ENCODE measurements at places on chromosomes 1 and 21.
A peak's percentile ranks its signal among the peaks of the same experiment; 100 is the strongest.

GRCh38 chr1:71693581-71693980, 588.8 kb downstream of the NEGR1 start:
- DNase-seq: no peak

- no peak for DNase-seq
Observed at GRCh38 chr1:101037316-101037715, 11.7 kb upstream of the DPH5 start.

GRCh38 chr1:37238364-37239224, 204.3 kb upstream of the GRIK3 start:
- no peak for DNase-seq

GRCh38 chr1:69638673-69639072, 71.0 kb downstream of the LRRC7 start:
- DNase-seq: no peak

DNA sequence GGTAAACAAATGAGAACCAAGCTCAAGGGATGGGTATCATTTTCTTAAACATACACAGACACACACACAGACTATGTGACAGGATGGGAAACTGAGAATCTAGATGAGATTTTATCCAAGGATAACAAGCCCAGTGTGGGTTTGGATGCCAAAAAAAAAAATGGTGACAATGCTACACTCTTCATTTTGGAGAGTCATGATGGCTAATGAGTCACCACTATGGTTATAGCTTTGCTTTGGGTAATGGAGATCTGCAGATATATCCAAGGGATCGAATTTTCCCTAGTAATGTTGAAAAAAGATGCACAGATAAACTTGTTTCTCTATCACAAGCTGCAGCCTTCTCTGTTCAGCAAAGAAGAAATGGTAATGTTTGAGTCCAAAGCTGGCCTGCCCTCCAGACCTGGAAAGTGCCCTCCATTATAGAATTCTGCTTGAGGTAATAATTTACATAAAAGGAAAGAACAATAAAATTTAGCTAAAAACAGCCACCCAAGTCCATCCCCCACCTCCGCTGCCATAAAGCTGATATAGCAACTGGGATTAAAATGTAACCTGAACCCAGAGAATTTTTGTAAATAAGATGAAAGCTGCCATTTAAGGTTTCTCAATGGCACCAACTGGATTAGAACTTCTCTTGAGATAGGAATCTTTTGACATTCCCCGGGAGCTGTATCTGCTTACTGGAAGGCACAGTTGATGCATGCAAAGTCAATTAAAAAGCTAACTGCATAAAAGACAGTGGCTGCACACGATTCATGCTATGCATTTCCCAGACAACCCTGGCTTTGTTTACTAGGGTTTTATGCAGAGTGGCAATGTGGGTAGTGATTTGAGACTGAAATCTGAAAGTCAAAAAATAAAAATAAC, 395.2 kb upstream of the LYPLAL1 start:
- DNase-seq: no peak

DNA sequence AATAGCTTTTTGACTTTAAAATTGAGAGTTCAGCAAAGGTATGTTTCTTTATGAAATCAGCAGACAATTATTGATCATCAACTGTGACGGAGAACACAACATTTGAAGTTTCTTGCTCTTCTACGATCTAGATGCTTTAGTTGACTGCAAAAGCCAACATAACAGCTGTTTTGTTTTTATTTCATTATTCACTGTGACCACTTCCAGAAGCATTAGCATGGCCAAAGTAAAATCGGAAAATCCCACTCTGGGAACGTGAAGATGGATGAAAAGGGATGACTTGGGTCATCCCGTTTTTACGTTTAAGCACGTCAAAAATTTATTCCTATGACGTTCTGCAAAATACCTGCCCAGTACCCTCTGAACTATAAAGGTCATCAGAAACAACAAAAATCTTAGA, 833.0 kb upstream of the ADAMTS5 start:
- DNase-seq: no peak

DNA sequence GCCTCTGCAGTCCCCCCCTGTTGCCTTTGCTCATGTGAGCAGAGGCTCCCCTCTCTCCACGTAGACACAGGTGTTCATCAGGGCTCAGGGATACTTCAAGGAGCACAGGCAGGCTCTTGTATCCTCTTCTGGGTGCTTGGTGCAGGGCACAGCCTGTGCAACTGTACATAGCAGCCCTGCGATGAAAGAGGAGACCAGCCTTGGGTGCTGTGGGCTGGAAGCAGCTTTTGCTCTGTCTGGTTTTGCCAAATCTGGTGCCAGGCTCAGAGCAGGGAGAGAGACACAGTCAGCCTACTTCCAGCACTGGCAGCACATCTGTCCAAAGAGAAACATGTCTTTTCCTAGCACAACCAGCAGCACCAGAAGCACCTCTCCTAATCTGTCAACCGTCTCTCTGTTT, 132.1 kb downstream of the ETS2 start:
- no peak for DNase-seq

GRCh38 chr1:196955926-196956325, 12.4 kb downstream of the CFHR2 start:
- DNase-seq: no peak

- no peak for DNase-seq
Observed at GRCh38 chr1:169259816-169260215, 107.8 kb downstream of the NME7 start.

DNA sequence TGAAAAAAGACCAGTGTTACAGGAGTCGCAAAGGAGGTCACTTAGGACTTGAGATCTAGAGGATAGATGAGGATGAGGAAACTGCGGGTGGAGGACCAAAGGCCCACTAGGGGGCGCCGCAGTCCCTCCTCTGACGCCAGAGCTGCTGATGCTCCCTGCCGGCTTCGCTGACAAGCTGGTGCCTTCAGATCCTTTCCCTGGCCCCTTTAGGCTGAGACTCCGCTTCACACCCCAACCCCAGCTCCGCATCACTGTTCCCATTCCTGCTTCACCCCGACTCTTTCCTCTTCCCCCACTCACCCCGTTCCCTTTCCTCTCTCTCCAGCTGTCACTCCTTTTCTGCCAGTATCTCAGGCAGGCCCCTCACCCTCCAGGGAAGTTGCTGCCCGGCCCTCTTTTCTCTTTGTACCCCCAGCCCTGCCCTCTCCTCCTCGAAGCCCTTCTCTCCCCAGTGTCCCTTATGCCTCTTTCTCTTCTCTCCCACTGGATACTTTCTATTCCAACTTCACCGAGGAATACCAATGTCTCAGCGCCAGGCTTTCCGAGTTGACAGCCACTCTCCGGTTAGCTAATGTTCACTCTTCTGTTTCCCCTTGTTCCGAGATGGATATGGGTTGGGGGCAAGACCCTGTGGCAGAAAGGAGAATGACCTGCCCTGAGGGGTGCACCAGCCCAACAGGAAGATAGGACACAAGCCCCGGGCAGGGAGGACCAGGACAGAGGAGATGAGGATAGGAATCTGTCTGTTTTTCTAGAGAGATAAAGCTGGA, 4.5 kb downstream of the KCNJ9 start:
- DNase-seq: peak; percentile 94

GRCh38 chr21:42509244-42509643, 4.4 kb upstream of the SLC37A1 start:
- no peak for DNase-seq

DNA sequence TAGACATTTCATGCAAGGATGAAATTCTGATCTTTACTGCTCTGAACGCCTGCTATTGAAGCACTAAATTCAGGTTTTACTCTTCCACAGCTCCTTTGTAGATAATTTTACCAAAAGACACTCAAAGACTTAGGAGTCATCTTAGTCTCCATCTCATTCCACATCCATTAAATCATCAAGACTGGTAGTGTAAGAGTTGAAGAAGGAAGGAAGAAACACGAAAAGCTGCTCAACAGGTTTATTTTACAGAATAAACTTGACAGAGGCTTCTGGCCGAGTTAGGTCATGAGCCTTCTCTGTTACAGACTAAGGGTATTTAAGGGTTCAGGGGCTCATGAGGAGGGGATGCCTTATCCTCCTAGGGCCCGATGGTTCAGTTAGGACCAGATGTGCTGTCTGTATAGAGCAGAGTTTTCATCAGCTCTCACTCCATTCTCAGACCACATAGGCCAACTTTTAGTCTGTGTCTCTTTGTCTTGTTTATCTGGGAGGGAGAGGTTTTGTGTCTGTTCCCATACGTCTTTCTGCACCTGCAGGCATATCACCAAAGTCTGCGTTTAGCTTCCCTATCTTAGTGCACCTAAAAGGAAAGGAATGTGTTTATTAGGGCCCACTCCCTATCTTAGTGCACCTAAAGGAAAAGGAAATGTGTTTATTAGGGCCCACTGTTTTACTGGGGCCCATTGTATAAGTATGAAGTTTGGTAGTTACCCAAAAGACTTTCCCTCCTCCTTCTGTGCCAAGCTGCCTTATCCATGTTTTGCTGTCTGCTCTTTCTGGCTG, 57.4 kb upstream of the RGS18 start:
- DNase-seq: no peak
